NCI-H446 treated with DMSO at 0.1 percent for 48 hours (cell line): ENCODE measurements at places on chromosomes 3 and 15.

DNA sequence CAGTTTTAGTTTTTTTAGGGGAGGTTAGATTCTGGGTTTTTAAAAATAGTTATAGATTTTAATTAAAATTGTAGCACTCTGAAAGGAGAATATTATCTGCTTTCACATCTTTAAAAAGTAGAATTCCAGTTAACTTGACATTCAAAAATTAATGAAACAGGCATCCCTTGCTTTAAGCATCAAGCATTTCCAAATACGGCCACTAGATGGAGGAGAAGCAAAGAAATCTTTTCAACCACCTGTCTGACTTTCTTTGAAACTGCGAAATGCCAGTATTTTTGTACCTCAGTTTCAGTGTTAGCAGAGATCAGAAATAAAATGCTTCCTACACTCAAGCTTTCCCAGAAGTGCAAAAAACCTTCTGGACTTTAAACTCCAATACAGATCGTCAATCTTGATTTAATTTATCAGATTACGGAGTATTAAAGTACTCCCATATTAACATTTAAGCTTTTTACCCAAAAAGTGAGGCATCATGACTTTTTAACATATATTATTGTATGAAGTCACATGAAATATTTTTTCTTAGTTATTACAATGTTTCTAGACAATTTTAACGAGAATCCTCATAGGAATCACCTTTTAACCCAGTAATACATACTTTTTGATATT lies 153.3 kb downstream of the P3H2 start:
- DNase-seq = no peak

DNA sequence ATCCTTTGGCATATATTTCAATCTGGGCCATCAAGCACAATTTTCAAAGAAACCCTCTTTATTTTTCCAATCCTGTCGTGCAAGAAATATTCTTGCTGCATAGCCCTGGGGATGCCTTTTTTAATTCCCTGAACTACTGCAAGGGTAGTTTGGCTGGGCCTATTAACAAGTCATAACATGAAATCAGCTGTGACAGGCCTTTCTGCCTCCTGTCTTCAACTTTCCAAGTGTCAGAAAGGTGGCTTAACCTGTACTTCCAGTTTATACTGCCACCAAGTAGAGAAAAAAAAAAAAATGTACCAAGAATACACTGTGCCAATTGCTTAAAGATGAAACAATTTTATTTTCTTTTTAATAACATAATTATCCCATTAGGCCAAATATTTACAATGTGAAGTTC lies 32.4 kb upstream of the SPPL2A start:
- DNase-seq = no peak

DNA sequence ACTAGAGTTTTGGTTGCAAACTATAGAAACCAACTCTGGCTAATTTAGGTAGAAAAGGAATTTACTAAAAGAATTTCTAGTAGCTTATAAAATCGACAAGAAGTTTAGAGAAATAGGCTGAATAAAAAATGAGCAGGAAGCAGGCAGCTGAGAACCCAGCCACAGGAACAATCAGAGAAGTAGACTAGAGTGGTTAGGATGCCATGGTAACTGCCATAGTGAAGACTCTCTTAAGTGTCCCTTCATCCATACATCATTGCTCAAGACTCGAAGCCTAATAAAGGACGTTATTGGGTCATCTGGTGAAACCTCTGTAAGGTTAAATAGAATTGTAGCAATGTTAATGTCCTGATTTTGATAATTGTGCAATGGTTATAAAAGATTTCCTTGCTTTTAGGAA lies 13.8 kb downstream of the AVEN start:
- no peak for DNase-seq

GRCh38 chr3:184334470-184335158 lies 2.8 kb upstream of the FAM131A start:
- DNase-seq = no peak

DNA sequence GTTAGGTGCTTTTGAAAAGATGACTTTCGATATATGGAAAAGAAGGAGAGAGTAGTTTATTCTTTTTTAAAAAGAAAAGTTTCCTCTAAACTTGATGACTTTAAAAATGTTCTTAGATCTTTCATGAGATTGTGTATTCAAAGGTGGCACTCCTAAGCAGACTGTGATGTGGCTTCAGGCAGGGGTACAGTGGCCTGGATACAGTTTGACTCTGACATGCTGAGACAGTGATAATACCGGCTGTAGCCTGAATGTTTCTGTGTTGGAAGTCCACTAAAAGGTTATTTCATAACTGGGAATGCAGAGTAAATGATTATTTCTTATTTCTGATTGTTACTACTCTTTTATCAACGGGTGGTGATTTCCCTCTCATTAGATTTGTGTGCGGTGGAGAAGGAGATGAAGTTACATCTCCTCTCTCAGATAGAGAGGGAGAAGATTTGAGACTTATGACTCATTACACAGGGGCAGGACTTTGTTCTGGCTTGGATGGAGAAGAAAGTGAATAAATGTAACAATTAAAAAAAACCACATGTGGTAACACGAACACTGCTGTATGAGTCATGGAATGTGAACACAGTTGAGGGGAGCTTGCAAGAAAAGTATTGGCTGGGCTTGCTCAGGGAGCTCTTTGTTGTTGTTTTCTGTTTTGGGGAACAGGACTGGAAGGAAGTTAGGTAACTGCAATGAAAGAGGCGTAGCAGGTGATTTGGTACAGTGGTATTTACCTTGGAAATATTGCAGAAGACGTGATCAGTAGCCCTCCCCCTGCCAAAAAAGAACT lies 21.6 kb downstream of the SPTSSB start:
- no peak for DNase-seq

DNA sequence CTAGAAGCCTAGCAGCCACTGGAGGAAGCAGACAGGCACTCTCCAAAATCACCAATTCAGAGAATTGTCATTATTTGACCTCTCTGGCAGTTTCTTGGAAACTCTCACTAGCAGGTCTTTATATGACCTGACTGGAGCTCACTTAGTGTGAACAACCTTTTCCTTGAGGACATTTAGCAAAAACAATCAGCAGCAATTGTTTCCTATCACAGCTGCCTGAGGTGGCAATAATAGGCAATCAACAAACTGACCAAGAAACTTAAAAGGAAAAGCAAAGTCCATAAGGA lies 162.4 kb upstream of the STT3B start:
- no peak for DNase-seq

- no peak for DNase-seq
Observed at GRCh38 chr15:78359041-78359808, 19.1 kb downstream of the CRABP1 start.
